ENCODE measurements at places on chromosomes 11 and 22. TPM values are rescaled to one million over a fixed set of nuclear protein-coding genes. Genes with fewer than 3 reads are reported as not detected.

Gene MUC5AC
- not detected for total RNA-seq

Gene RRP8
- total RNA-seq = 7.6 TPM

Gene THY1
- 438 TPM for total RNA-seq

Gene LRRC32
- total RNA-seq = 95.5 TPM
